Activated T-cell treated with anti-CD3 and anti-CD28 coated beads for 48 hours (primary cell): ENCODE measurements at places on chromosomes 2 and 18.
A peak's percentile ranks its signal among the peaks of the same experiment; 100 is the strongest.

DNA sequence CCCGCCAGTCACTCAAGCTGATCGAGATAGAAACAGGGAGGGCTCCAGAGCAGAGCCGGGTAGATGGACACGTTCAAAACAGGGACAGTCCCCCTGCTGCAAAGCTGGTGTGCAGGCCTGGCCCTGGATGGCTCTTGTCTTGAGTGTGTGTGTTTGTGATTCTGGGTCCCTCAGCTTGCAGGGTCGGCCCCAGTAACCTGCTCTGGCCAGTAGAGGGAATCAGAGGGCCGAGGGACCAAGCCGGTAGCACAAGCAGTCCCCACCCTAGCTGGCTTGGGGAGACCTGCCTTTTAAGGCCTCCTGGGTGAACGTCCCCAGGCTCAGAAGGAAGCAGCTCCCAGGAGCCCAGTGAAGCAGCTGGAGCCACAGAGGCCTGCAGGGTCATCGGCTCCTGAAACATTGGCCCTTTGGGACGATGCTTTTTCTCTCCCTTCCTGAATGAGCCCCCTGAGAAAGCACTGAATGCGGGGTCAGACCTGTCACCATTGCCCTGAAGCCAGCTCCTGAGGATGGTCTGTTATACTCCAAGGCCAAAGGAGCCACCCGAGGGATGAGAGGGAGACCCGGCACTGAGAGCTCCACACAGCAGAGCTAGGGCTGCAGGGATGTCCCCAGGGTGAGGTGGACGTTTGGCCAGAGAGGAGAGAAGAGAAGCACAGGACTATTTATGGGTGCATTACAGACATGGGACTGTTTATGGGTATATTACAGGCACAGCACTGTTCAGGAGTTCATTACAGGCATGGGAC lies 15.4 kb upstream of the MLPH start:
- DNase-seq, result peak; percentile 36

GRCh38 chr18:48422947-48423378 lies 13.8 kb upstream of the ZBTB7C start:
- DNase-seq, result no peak

DNA sequence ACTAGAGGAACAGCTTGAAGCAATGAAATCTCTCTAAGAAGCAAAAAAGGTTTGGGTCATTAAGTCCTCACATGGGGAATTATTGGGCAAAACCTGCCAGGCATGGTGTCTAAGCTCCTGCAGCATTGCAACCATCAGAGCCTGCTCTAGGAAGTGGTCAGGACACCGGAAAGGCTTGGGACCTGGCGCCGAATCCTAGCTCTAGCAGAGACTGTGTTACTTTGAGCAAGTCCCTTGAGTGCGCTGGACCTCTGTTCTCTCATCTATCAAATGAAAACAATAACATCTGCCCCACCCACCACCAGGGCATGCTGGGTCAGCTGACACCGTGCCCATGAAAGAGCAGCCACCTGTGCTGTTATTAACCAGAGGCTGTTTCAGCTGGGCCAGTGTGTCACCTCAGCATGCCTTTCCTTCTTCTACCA lies 6.3 kb downstream of the TMEM127 start:
- DNase-seq, result no peak

DNA sequence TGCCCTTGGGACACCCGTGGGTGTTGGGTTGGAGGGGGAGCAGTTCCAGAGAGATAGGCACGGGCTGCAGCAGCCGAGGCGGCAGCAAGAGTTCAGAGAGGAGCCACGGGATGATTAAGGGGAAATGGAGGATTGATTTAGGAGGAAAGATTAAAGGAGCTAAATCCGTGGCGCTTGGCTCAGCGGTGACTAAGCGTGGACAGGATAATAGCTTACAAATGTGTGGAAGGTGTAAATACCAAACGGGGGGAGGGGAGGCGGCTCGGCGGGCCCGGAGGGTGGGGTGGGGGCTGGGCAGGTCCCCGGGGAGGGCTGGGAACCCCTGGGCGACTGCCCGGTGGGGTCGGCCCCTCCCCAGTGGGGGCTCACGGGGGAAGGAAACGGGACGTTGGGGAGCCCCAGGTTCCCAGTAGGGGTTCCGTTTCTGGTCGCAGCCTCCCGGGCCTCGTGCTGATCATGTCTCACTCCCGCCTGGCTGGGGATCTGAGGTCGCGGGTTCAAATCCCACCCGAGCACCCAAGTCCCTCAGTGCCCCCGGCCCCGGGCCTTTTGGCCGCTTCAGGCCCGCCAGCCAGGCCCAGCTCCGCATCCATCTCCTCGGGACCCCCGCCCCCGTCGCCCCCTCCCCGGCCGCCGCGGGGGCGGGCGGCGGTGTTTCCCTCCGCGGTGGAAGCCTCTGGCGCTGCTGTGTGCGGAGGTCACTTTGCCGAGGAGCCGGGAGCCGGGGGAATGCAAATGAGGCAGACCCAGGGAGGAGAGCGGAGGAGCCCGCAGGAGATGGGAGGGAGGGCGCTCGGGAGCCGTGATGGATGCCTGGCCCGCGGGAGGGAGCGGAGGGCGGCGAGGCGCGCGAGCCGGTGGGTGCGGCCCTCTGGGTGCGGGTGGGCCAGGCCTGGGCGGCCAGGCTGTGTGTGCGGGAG lies 8.1 kb downstream of the ASIC4 start:
- DNase-seq, result no peak

DNA sequence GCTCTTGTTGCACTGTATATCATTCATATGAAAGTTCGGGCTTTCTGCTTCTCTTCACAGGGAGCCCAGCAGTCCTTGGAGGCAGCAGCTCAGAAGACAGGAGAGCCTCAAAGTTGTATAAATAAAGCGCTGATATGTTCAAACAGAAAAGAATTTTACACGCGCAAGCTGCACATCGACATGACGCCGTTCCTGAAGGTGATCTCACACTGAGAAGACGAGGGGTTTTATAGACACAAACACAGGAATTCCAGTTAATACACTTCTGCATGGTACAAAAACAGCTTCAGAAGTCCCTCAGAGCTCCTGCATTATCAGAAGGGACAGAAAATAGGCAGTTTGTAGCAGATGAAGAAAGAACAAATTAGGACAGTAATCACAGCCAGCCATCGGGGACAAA lies 81.6 kb downstream of the KIAA2012 start:
- DNase-seq, result no peak
